PC-3 (cell line): ENCODE measurements at places on chromosomes 11 and 22. TPM values are rescaled to one million over a fixed set of nuclear protein-coding genes. Genes with fewer than 3 reads are reported as not detected.

DNA sequence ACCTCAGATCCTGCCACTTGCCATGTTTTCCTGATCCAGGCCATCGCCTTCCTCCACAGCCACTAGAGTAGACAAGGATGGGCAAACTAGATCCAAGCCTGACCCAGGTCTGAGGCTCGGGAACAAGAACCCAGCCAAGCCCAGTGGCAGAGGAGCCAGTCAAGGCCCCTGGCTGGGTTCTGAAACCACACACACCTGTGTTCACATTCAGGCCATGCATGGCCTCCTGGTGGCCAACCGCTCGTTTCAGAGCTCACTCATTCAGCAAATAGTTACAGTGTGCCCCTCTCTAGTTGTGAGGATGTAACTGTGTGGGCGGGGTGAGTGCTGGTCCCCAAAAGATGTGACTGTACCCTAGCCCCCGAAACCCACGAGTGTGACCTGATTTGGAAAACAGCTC, 337.6 kb downstream of the CTTN start:
- no peak for DNase-seq
- H3K27me3 ChIP-seq, result no peaks in the 10 kb centered on the region
- H3K27ac ChIP-seq, result no peak overlapping the region
- no peaks in the 10 kb centered on the region for H3K4me1 ChIP-seq
- H3K4me3 ChIP-seq, result no peak overlapping the region

GRCh38 chr11:73193251-73194033, 24.6 kb upstream of the P2RY2 start:
- no peak overlapping the region for H3K4me3 ChIP-seq
- H3K4me1 ChIP-seq, result peaks cover 65% of the 10 kb centered on the region
- no peaks in the 10 kb centered on the region for H3K36me3 ChIP-seq
- no peaks in the 10 kb centered on the region for H3K27me3 ChIP-seq

- H3K36me3 ChIP-seq, result no peaks in the 10 kb centered on the region
- peaks cover 4% of the 10 kb centered on the region; the same call in 1 of the 2 replicates for H3K4me1 ChIP-seq
- H3K27ac ChIP-seq, result no peak overlapping the region
- H3K4me3 ChIP-seq, result no peak overlapping the region
- no peak for DNase-seq
- H3K27me3 ChIP-seq, result no peaks in the 10 kb centered on the region
These were observed 197.5 kb downstream of the DBX1 start for GRCh38 chr11:19962801-19963175.

GRCh38 chr11:133318221-133318620, 214.1 kb downstream of the OPCML start:
- H3K4me3 ChIP-seq, result no peak overlapping the region
- H3K4me1 ChIP-seq, result no peaks in the 10 kb centered on the region

DNA sequence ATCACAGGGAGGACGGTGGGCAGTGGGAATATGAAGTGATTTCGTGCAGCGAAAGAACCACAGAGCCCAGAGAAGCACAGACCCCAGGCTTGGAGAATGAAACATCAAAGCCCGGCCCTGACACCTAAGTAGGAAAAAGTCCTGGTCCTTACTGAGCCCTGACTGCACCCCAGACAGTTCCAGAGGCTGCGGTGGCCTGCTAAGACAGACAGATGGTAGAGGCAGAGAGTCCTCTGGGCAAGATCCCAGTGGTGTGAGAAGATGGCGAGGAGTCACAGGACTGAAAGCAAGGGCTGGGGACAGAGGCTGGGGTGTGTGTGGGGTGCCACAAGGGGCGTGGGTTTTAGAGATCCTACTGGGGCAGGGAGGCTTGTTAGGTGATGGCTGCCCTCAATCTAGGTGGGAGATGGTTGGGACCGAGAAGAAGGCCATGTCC, 3.7 kb downstream of the CBX6 start:
- H3K27ac ChIP-seq, result no peak overlapping the region
- no peaks in the 10 kb centered on the region for H3K27me3 ChIP-seq
- H3K4me3 ChIP-seq, result no peak overlapping the region
- DNase-seq, result no peak
- H3K36me3 ChIP-seq, result peaks cover 8% of the 10 kb centered on the region

DNA sequence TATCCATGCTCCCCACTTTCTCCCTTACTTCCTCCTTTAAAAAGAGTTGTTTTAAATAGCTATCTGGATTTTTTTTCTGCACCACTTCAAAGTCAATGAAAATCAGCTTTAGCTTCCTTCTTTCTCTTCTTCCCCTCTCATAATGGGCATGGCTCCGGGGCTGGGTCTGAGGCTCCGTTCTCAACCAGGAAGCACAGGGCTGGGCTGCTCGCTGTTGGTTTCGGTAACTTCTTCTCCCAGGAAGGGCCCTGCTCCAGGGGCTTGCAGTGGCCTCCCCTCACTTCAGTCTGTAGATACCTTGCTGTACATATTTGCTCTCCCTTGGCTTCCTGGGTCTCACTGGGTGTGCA, 23.8 kb downstream of the MICAL2 start:
- no peak overlapping the region for H3K27ac ChIP-seq
- no peak for DNase-seq
- H3K4me1 ChIP-seq, result peaks cover 5% of the 10 kb centered on the region; the same call in 1 of the 2 replicates
- no peak overlapping the region for H3K4me3 ChIP-seq
- no peaks in the 10 kb centered on the region for H3K27me3 ChIP-seq

DNA sequence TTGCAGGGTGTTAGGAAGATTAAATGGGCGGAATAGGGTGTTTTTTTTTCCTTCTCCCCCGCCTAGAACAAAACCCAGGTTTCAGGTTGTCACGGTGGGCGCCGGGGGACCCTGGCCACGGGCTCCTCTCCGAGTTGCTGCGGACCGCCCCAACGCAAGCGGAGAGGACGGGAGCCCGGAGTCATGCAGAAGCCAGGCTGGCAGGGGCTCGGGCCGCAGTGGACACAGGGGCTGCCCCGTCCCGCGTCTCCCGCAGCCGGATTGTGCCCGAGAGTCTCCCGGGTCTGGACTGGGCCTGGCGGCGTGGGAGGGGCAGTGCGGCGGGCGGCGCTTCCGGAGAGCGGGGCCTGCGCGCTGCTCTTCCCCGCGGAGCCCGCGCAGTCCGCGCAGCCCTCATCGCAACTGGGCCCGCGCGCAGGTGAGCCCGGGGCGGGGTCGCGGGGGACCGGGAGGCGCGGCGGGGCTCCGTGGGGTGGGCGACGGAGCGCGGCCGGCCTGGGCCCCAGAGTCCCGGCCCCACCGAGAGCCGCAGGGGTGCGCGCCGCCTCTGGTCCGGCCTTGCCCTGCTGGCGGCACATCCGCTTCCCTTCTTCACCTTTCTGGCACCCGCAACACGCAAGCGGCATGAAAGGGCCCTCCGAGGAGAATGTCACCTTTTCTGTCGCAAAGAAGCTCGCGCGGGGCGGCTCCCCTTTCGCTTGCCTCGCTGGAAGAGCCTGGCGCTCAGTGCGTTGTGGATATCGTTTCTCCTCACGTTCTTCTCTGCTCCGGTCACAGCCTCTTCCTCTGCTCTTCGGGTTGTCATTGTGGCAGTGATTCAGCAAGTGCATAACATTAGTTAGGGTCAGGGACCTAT, at the start of gene TIRAP:
TSS of gene TIRAP (plus strand) at position 358 of the 856 bp plus-strand sequence. CDS start 7,802 bp downstream, outside the sequence.
- H3K4me3 ChIP-seq, result peak within 1 kb of the TSS; percentile 82
- DNase-seq, result peak; percentile 59
- H3K4me1 ChIP-seq, result peaks cover 30% of the 10 kb centered on the region; the same call in 1 of the 2 replicates
- peaks cover 7% of the 10 kb centered on the region; the same call in 1 of the 2 replicates for H3K36me3 ChIP-seq

- H3K4me1 ChIP-seq, result no peaks in the 10 kb centered on the region
- H3K4me3 ChIP-seq, result no peak overlapping the region
- no peak overlapping the region for H3K27ac ChIP-seq
- H3K27me3 ChIP-seq, result 0 out of 2 replicates have a peak, but pooled peaks cover 4% of the 10 kb centered on the region
- DNase-seq, result no peak
- no peaks in the 10 kb centered on the region for H3K36me3 ChIP-seq
These were observed 377.6 kb downstream of the DCDC1 start for GRCh38 chr11:30991802-30992512.

DNA sequence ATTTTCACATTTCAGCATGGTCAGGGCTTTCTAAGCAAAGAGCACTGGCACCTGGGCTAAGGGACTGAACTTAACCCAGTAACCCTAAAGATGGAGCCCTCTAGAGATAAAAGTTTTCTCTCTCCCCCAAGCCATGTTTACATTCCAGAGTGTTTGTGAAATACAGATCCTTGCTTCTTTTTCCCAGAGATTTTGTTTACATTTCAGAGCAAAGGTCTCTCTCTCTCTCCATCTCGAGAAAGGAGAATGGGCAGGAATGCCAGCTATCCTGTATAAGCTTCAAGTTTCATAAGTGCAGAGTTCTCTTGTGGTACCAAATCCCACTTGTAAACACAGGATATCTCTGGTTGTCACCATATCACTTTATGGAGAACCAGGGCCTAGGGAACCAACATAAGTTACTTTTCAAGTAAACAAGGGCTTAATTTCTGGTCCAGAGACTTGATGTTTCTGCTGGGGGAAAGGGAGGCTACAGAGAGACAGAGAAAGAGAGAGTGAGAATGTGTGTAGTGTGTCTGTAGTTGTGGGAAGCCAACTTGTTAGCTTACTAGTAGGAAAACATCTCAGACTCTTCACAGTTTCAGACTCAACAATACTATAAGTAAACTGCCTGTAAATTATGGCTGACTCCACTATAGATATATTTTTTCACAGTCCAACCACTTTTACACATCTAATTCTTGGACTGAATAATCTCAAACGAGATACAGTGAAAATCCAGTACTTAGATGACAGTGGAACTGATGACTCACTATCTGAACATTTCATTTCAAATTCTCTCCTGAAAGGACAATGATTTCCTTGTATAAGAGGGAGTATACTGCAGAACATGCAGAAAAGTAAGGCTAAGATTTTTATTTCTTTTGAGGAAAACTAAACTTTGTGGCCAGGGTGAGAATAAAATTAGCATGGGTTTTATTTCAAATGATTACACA, 76.2 kb downstream of the ARHGAP32 start:
- H3K36me3 ChIP-seq, result no peaks in the 10 kb centered on the region
- H3K4me1 ChIP-seq, result peaks cover 27% of the 10 kb centered on the region

Gene SH3BP1
- 18.0 and 23.2 TPM in 2 replicates for total RNA-seq

Gene RCOR2
- total RNA-seq, result 1.2 and 1.4 TPM in 2 replicates

Gene PRDX5
- 467 and 585 TPM in 2 replicates for total RNA-seq

Gene TCF20
- 36.0 and 37.0 TPM in 2 replicates for total RNA-seq

Gene EFCAB6
- total RNA-seq, result 0.07 and 1.2 TPM in 2 replicates

Gene APOL5
- total RNA-seq, result not detected in 2 replicates

Gene MFRP
- total RNA-seq, result not detected in 2 replicates

Gene MS4A10
- not detected in 2 replicates for total RNA-seq

Gene OR5A1
- total RNA-seq, result not detected in 2 replicates
